ENCODE measurements at places on chromosomes 3 and 15. TPM values are rescaled to one million over a fixed set of nuclear protein-coding genes. Genes with fewer than 3 reads are reported as not detected.

DNA sequence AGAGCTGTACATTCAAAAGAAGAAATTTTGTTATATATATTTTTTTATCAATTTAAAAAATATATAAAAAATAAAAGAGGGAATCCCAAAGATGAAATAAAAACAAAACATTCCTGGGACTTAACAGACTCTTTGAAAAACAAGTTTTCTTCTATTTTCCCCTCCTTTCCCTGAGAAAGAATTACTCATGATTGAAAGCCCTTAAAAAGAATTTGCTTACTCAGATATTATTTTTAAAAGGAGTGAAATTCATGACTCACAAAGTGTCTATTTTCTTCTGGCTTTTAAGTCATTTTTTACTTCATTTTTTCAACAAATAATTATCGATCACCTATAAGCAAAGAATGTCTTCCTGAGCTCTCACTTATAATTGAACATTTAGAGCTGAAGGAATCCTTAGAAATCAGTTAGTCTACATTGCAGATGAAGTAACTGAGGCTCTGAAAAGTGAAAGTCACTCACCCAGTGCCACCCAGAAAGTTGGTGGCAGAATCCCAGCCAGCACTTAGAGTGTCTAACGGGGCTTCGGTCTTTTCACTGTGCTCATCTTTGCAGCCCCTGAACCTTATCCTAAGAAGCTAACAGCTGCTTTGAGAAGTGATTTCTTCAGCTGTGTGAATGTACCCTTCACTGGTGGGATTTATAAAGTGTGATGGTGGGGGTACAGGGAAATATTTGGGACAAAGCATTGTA lies 42.5 kb upstream of the NUDT16 start:
- no peak for DNase-seq

NPAP1 gene
- total RNA-seq = not detected

DNA sequence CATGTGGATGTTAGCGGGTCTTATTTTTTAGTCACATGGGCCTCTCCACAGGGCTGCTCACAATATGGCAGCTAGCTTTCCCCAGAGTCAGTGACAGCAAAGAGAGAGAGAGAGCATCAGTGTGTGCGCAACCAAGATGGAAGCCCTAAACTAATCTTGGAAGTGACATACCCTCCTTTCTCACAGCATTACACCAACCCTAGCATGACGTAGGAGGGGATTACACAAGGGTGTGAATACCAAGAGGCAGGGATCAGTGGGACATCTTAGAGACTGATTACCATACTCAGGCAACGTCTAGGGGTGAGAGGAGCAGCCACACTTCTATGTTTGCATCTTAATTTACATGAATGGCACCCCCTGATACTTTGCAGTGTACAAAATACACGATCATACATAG lies 3.5 kb upstream of the UBE2E2 start:
- no peak for DNase-seq

JMJD7 gene
- total RNA-seq = 8.3 TPM

DNA sequence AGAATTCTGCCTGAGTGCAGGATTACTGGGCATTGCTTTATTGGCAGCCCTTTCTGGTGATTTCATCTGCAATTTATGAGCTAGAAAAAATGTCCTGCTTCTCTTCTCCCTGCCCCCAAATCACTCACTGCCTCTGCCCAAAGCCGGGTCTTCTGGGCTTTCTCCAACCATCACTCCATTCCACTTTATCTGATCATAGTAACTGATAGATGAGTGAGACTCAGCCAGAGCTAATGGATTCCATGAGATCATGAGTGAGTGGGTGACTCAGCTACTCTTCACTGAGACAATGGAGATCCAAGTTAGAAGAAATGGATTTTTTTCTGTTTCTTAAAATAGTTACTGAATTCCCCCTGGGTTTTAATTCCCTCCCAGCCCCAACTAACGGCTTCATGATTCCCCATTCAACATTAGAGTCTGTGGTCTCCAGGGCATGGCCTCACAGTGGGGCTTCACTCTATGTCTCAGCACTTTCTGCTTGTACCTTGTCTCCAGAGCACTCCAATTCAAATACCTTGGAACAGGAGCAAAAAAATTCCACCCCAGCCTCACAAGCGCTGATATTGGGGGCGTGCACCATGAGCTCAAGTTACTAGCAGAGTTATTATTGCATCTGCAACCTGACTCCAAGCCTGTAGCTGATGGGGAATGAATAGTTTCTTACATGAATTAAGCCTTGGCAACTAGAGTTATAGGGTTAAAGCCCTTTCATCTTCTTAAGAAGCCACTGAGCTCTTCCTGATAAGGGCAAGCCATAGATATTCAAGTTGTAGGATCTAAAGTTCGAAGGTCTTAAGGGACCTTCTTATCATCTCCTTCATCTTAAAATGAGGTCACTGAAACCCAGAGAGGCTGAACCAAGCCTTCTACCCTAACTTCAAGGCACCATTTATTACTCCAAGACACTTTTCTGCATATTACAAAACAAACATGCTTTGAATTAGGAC lies 85.9 kb downstream of the AGBL1 start:
- DNase-seq = no peak

DNA sequence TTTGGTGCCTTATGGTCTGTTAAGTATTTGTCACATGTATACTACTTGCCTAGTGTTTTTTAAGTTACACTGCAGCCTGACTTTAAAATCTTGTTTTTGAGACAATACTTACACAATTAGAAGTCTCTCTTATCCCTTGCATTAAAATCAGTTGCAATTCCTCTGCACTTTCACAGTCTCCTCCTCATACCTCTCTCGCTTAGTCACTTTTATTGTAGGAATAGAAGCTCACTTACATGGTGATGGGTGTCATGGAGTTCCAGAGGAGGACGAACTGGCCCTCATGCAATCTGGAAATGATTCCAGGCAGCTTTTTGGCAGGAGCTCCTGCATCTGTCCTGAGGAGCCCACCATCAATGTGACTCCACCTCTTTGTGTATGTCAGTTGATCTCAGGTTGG lies 238.4 kb upstream of the TBC1D5 start:
- DNase-seq = no peak

DNA sequence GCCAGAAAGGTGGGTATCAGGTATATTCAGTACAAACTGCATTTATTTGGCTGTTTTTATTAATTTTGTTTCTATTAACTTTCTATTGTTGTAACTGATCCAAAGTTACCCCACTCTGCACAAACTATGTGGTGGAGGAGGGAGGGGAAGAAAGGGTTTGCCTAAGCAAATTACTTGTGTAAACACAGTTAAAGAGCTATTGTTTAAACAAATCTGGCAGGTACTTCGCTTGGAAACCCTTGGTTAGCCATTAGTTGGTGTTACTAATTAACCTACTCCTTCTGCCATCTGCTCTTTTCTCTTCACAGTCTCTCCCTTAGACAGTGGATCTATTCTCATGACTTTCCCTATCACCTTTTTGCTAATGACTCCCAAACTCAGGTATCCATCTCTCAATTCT lies 328.4 kb upstream of the NECTIN3 start:
- DNase-seq = no peak

RBMS3 gene
- total RNA-seq = 6.3 TPM

DNA sequence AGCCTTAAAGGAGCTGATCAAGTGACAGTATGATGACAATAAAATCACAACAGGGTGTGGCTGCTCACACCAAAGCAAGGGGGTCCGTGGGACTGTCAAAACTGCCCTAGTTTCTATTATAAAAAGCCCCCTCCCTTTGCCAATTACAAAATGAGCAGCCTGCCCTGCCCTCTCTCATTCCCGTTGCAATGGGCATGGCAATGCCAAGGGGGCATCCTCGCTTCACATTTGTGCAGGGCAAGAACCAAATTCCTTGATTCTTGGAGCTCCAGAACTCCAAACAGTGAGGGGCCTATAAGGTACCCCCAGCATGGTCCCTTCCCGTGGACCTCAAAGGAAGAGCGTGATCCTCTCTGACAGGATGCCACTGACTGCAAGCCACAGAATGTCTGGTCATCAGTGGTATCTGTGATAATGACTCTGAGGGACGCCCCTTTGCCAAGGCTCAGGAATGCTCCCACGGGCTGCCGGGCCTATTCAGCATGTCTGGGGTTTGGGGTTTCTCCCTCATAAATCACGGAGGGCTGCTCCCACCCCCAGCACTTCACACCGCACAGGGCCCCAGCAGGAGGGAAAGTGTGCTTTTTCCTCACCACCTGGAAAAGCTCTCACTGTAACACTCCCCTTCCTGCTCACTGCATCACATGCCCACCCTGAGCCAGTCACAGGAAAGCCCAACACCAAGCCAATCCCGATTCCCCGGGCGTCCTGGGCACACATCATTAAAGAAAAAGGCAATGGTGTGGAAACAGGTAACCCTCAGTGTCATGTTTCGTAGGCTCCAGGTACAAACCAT lies 105.1 kb upstream of the TRPM1 start:
- no peak for DNase-seq

- no peak for DNase-seq
Measured at GRCh38 chr15:31459400-31459748, 132.7 kb downstream of the KLF13 start.

PODXL2 gene
- total RNA-seq = 0.19 TPM

CHST14 gene
- 4.9 TPM for total RNA-seq

GRCh38 chr15:49238342-49238741 lies 68.3 kb downstream of the GALK2 start:
- no peak for DNase-seq

DNA sequence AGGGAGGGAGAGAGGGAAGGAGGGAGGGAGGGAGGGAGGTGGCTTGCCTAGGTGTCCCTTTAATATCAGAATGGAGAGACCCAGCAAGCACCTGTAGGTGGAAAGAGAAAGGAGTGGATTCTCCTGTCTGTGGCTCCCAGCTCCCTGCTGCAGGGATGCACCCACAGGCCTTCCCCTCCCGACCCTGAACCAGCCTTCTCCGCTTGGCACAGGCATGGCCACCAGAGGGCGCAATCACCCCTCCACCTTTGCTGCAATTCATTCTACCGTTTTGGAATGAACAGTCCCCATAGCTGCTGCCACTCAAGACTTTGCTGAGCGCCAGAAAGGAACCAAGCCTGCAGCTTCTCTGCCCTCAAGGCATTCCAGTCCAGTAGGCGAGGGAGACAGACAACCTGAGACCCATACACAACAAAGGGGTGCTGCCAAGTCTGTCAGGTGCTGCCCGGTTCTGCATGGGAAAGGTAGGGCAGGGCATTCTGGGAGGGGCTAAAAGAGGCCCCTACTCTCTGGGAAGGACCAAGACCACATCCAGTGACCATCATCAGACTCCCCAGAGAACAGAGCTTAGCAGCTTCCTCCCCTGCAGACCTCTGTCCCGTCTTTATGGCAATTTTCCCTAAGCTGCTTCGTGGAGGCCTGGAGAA lies 4.9 kb downstream of the TLR9 start:
- peak; percentile 86 for DNase-seq

SPTSSB gene
- 1.4 TPM for total RNA-seq

GRCh38 chr15:66094331-66094730 lies 159.2 kb downstream of the MEGF11 start:
- DNase-seq = no peak

DNA sequence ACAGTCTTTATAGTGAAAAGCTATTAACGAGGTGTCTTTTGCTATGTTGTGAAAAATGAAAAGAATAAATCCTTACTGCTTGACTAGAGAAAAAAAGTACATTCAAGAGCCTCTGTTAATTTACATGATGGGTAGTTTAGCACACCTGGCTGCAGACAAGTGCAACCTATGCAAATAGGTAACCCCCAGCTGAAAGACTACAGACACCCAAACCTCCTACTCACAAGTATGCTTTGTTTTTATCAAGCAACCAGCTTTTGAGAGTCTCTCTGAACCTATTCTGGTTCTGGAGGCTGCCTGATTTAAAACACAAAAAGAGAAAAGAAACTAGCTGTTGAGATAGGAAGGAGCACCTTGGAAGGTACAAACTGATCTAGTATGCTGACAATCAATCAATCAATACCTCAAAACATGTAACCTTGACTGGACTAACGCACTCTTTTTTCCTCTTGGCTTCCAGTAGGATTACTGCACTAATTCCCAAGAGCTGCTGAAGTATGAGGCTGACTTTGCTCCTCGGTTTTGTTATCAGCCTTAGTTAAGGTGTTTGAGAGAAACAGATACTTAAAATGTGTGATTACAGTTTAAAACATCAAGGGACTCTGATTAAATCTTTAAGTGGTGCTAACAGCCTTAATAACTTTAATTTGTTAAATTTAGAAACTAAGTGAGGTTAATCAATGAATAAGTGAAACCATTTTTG lies 63.6 kb downstream of the OSBPL10 start:
- no peak for DNase-seq

GRCh38 chr3:72505539-72506405 lies 342.5 kb downstream of the SHQ1 start:
- no peak for DNase-seq

GRCh38 chr3:33071181-33071580 lies 25.8 kb downstream of the GLB1 start:
- no peak for DNase-seq

DNA sequence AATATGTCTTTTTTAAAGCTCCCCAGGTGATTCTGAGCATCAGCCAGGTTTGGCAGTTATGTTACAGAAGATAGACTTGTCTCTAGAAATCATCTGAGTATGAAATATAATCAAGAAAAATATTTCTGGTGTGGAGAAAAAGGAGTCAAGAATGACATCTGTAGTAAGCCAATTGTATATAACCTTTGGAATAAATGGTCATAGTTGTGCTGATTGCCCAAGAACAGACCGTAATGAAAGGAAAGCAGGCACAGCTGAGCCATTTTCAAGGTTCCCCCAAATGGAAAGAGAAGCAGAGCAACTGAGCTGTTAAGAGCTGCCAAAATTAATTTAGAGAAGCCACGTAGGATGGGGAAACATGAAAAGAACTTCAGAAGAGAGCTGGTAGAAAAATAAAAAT lies 26.6 kb downstream of the GOLM2 start:
- no peak for DNase-seq

- DNase-seq = no peak
Measured at GRCh38 chr3:186953011-186953487, 22.7 kb downstream of the ST6GAL1 start.

GRCh38 chr15:59232476-59232875 lies 25.8 kb downstream of the LDHAL6B start:
- no peak for DNase-seq

DNA sequence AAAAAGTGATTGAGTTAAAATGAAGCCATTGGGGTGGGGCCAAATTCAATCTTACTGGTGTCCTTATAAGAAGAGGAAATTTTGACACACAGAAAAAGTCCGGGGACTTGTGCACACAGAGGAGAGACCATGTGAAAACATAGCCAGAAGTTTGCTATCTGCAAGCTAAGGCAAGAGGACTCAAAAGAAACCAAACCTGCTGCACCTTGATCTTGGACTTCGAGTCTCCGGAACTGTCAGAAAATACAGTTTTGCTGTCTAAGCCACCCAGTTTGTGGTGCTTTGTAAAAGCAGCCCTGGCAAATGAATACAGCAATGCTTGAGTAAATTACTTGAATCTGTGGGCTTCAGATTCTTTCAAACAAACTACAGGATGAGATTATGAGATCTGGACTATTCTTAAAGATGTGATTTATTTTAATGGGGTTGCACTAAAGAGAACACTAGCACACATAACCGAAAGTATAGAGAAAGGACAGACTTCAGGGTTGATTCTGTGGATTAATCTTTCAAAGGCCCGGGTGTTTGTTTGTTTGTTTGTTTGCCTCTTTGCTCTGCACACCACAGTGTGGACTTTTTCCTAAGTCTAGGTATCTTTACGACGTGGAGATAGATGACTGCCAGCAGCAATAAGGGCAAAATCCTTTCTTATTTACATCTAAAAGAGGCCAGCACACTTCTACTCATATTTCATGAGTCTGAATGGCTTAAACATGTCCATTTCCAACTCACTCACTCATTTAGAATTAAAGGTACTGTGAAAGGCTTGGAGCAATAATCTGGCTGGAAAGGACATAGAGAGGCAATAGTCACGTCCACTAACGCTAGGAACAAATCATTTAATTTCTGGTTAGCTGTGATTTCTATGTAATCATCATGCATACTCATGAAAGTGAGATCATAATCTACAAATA lies 53.9 kb upstream of the SSR3 start:
- DNase-seq = no peak

HESX1 gene
- not detected for total RNA-seq

SLC22A13 gene
- total RNA-seq = not detected
